Fibroblast of skin of scalp (primary cell): ENCODE measurements at places on chromosomes 5 and 9.
A peak's percentile ranks its signal among the peaks of the same experiment; 100 is the strongest.

GRCh38 chr5:154349626-154350264 lies 96.1 kb upstream of the SAP30L start:
- peak; percentile 24 for DNase-seq

DNA sequence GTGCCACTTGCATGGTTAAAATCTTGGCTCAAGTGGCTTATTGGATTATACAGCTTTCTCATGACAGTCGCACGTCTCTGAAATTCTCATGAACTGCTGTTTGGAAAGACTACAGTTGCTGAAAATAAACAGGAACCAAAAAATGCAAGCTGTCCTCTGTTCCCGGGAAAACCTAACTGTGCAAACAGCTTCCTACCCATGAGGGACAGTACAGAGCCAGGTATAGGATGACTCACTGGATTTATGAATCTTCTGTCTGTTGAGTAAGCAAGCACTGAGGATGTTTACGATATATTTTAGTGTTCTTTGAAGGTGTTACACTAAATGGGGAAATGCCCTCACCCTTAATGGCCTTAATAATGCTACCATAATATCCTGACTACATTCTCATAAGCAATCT lies 380.3 kb upstream of the TNC start:
- no peak for DNase-seq

DNA sequence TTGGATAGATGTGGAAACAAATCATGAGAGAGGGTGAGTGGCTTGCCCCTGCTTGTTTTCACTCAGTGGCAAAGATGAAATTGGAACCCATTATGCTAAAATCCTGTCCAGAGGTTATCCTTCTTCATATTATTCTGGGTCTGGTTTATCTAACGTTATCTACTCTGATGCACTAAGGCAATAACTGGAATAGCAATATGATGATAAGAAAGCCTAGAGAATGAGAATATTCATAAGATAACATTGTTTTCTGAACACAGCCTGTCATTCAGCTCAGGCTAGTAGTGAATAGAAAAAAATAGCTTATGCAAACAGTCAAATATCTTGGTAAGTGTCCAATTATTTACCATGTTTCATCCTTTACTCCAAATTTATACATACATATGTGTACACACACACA lies 132.0 kb upstream of the C6 start:
- DNase-seq: no peak

GRCh38 chr9:100573655-100574260 lies 4.1 kb upstream of the CAVIN4 start:
- peak; percentile 16 for DNase-seq

- peak; percentile 58 for DNase-seq
Measured at GRCh38 chr5:169003721-169004541, 297.0 kb downstream of the SLIT3 start.

DNA sequence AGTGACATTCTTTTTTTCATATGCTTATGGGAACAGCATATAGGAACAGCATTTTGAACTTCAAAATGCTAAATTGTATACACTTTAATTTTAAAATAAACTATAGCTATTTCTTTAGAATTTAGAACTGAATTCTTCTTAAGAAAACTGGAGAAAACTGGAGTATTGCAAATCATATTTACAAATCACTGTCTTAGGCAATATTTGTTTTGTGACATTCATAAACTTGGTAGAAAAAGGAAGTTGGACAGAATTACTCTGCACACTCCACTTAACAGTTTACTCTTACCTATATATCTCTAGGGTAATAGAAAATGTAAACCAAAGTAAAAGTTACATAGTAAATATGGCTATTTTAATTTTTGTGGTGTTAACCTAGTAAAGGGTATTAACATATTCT lies 3.1 kb downstream of the DMRTA1 start:
- DNase-seq: no peak

DNA sequence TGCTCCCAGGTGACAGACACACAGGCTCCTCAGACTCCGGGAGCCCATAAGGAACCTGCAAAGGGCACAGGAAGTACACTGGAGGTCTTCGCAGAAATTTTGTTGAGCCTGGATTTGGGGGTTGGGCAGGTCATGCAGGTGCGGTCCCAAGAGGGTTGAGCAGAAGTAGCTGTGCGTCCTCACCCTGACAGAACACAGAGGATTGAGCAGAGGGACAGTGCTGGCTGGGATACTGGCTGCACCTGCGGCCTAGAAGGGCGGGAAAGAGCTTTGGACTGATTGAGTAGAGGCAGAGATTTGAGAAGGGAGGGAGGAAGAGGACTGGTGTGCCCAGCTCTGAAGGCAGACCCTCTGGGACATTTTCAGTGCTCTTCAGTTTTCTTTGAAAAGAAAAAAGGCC lies 65.4 kb downstream of the PTPDC1 start:
- no peak for DNase-seq

DNA sequence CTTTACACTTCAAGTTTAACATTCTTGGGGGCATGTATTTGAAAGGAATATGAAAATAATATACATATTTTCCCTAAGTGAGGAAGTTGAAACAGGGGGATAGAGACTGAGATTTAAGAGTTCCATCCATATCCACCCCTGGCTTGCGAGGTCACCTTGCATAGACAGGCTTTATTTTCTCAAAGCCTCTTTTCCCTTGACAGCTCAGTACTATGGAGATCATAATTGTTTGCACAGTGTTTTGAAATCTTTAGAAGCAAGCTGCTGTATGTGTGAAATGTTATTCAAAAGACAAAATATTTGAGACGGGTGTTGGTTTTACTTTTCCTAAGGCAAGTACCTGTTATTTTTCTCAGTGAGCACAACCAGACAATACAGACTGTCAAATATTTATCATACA lies 163.1 kb downstream of the LRRC70 start:
- no peak for DNase-seq

- no peak for DNase-seq
Measured at GRCh38 chr5:139263946-139264345, 29.6 kb upstream of the MATR3 start.

DNA sequence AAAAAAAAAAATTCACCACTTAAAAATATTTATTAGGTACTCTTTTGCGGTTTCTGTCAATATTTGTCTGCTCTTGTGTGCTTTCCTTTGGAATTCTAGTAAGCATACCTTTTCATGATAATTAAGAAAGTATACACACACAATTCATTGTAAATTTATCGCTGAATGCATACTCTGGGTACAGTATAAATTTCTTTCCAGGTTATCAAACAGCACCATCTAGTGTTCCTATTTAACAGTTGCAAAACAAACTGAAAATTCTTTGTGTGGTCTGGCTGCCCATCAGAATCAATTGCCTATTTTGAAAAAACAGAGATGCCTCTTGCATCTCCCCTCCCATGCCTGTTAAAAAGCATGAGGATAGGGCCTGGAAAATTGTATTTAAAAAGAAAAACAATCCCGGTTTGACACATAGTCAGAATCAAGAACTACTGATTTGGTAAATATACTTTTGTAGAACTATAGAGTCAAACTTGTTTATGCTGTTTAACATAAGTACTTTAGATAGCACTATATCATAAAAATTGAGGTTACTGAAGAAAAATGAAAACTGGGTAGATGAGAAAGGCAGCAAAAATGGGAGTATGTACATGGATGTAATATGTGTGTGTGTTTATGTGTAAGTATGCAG lies 16.2 kb downstream of the PGGT1B start:
- peak; percentile 39 for DNase-seq

DNA sequence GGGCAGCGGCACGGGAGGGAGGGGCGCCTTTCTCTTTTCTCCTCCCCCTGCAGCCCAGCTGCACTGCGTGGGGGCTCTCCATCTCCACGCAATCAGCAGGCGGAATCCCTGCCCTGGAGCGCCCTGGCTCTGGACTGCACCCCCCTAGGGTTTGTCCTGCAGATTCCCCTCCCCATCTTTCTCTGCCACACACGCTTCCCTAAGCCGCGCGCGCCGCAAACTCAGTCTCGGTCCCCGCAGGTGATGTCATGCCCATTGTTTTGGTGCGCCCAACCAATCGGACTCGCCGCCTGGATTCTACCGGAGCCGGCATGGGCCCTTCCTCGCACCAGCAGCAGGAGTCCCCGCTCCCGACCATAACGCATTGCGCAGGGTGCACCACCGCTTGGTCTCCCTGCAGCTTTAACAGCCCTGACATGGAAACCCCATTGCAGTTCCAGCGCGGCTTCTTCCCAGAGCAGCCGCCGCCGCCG lies at the start of gene KCNN2:
Gene KCNN2 (plus strand): TSS at position 347 of the 473 bp plus-strand sequence. CDS start 70 bp downstream, at position 417.
- DNase-seq: peak; percentile 83
